ENCODE measurements at places on chromosomes 6 and 20. TPM values are rescaled to one million over a fixed set of nuclear protein-coding genes. Genes with fewer than 3 reads are reported as not detected.

DNA sequence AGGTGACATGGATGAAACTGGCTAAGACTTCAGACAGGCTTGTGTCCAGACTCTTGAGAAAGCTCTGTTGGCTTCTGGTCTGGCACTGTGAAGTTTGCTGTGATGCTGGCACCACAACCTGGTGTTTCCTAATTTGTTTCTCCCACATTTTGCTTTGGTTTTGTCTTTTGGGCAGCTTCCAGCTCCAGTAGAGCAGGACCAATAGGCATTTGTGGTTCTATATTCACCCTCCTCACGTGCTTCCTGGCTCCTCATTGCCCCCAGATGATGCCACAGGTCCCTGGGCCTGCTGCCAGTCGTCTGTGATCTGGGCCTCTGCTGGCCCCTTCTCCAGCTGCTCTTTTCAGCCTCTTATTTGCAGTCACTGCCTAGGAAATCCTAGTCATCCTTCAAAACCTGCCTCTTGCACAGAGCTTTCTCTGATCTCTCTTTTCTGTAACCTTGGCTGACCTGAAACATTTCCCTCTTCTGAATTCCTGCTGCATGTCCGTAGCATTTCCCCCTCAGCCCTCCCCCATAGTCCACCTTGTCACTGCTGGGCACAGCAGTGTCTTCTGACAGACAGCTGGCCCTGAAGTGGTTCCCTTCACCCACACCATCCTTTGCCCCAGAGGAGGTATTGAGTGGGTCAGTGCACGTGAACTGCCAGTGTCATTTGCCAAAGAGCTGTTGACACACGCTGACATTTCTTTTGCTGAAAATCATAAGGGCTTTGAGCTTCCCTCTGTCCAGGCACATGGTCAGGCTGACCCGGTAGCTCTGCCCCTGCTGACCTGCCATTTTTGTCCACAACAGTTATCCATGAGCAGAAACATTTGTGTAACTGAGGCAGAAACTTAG lies 63.0 kb downstream of the PTPN1 start:
- DNase-seq, result no peak

Gene SNAI1
- 1.5 TPM for total RNA-seq

GRCh38 chr6:47438481-47439347 lies 38.9 kb upstream of the CD2AP start:
- no peak for DNase-seq

Gene C20orf202
- not detected for total RNA-seq

Gene ZBTB46
- total RNA-seq, result 3.3 TPM

Data from HT-29 (cell line).